Occipital lobe (tissue), 3 donors: ENCODE measurements at places on chromosomes 4 and X. TPM values are rescaled to one million over a fixed set of nuclear protein-coding genes. Genes with fewer than 3 reads are reported as not detected.

The BEX1 gene
- 103 TPM for total RNA-seq

GRCh38 chrX:40383969-40384368 is 196.8 kb upstream of the ATP6AP2 start:
- no peak for DNase-seq

- no peak for DNase-seq
These were observed 106.3 kb downstream of the USP46 start for GRCh38 chr4:52552778-52553177.

DNA sequence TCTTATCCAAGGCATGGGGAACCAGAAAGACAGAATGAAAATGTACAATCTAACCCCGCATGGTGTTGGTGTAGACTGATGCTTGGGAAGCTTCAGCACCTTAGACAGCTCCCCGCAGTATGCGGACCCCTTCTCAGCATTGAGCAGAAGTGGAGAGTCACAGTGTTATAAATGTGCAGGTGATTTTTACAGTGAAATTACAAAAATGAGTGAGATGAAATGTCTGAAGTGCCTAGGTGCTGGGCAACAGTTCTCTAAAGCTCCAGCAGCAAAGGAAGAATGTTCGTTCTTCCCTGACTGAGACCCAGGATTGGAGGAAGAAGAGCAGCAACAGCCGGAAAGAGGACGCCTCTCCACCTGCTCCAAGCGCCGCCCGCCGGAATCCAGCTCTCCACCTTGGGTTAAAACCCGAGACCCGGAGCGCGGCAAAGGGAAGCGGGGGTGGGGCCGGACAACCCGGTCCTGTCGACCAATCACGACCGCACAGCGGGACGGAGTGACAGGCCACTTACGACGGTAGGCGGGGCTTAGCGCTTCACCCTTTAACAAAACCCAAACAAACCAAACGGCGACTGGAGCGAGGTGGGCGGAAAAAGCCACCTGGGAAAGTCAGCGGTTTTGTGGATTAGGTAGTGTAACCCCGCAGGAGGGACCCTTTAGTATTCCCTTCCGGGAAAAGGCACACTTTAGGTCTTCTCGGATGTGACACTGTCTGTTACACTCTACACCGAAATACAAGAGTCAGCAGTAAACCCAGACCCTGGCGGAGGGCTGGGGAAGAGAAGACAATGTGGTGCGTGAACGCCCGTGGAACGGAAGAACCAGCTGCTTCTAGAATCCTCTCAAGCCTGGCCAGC is at the start of gene GLRA3:
Gene GLRA3, minus strand, starts transcription at position 403 of the 857 bp plus-strand sequence. CDS start 436 bp downstream, outside the sequence.
- DNase-seq = peak; percentile 81

The AREG gene
- not detected for total RNA-seq

- DNase-seq = no peak
These were observed 132.2 kb upstream of the C1QTNF7 start for GRCh38 chr4:15295421-15296162.
